Neural crest cell (in vitro differentiated cells): ENCODE measurements at places on chromosomes 5 and 9. TPM values are rescaled to one million over a fixed set of nuclear protein-coding genes. Genes with fewer than 3 reads are reported as not detected.

DNA sequence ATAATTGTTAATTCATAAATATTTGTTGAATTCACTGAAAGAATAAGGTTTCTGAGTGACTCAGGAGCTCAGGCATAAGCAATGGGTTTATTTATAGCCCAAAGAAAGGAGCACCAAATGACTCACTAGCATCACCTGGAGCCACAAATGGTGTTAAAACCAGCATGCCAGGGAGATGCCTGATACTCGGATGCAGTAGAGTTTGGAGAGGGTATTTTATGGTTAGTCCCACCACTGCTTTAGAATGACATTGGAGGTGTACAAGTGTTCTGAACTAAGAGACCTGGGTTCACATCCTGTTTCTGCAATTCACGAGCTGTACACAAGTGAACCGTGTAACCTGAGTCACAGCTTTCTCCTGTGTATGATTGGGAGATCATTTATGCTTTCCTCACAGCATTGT lies 25.2 kb downstream of the CCL28 start:
- H3K27me3 ChIP-seq = peaks cover 2% of the 10 kb centered on the region
- no peak overlapping the region for H3K27ac ChIP-seq

Gene CD14
- total RNA-seq = 0.28 and 0.55 TPM in 2 replicates

DNA sequence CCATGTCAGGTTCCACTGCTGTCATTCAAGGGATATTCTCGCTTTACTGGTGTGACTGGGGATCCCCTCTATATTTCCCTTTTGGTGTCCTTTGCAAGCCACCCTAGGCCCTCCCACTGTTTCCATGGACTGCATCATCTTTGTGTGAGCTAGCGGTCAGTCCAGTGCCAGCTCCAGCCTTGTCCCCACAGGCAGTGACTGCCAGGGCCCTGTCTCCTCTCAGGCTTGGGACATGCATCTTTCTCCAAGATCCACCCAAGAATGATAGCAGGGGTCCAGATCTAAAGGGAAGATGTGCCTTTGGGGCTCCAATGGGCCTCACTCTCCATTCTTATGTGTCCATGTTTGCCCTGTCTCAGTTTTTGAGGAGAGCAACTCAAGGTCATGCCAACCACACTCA lies 37.8 kb upstream of the NXNL2 start:
- no peaks in the 10 kb centered on the region for H3K36me3 ChIP-seq
- peak overlapping the region; percentile 35 for H3K27ac ChIP-seq
- peaks cover 5% of the 10 kb centered on the region for H3K4me1 ChIP-seq
- H3K27me3 ChIP-seq = no peaks in the 10 kb centered on the region
- H3K4me3 ChIP-seq = no peak overlapping the region

Gene SLC25A2
- total RNA-seq = 0.72 and 1.1 TPM in 2 replicates

DNA sequence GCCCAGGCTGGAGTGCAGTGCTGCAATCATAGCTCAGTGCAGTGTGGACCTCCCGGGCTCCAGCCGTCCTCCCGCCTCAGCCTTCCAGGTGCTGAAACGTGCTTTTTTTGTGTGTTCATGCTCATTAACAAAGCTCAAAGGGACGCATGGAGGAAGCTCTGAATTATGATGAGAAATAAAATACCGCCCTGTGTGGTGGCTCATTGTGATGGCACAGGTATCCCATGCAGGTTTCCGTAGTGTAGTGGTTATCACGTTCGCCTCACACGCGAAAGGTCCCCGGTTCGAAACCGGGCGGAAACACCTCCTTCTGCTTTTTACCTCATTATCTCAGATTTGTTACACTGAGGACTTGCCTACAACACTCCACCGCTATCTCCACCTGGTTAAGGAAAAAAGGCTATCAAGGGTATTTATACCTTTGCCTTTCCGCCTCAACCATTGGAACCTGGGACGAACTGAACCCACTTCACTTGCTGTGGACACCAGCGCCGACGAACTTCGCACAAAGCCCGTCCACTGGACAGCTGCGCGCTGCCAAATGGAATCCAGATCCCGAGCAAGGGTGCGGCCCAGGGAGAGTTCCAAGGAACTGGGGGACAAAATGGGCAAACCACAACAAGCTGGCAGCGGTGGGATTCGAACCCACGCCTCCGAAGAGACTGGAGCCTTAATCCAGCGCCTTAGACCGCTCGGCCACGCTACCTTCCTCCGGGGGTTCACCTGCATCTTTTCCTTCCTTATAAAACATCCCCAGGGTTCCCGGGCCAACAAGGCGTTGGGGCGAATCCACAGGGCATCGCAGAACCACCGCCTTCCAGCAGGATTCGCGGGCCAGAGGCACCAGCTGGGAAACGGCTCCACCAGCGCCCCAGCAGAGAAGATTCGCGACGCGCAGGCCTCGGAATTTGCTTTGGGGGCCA lies 26.3 kb downstream of the OR2V2 start:
- H3K27ac ChIP-seq = no peak overlapping the region
- peaks cover 95% of the 10 kb centered on the region for H3K27me3 ChIP-seq
- DNase-seq = no peak
- H3K4me1 ChIP-seq = peaks cover 28% of the 10 kb centered on the region
- H3K36me3 ChIP-seq = no peaks in the 10 kb centered on the region

Gene C7
- 0.33 TPM in 1 of 2 replicates, not detected in the other for total RNA-seq

DNA sequence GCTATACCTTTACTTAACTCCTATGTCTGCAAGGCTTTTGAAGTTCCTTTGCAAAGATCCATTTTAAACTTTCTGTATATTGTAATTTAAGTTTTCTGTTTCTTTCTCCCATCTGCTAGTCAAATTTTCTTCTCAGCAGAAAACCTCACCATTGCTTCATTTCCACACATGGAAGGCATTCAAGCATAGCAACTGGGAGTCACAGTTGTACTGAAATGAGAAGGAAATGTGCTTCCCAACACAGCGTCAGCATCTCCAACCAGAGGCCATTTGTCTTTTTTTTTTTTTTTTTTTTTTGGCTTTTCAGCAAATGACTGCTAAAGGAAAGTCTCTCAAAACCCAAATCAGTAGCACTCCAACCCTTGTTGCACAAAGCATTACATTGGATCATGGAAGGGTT lies 92.5 kb downstream of the RAB3C start:
- H3K36me3 ChIP-seq = no peaks in the 10 kb centered on the region
- H3K27me3 ChIP-seq = no peaks in the 10 kb centered on the region
- H3K27ac ChIP-seq = no peak overlapping the region
- no peaks in the 10 kb centered on the region for H3K4me1 ChIP-seq
- no peak for DNase-seq

GRCh38 chr5:173743641-173744343 lies 127.3 kb upstream of the BOD1 start:
- H3K4me1 ChIP-seq = peaks cover 20% of the 10 kb centered on the region
- no peak overlapping the region for H3K27ac ChIP-seq
- no peaks in the 10 kb centered on the region for H3K36me3 ChIP-seq
- no peaks in the 10 kb centered on the region for H3K27me3 ChIP-seq
- H3K4me3 ChIP-seq = no peak overlapping the region

Gene MAMDC4
- 19.3 and 20.6 TPM in 2 replicates for total RNA-seq

- H3K27me3 ChIP-seq = peaks cover 60% of the 10 kb centered on the region
- peak; percentile 72 for DNase-seq
- peak within 1 kb of the TSS; percentile 72 for H3K27ac ChIP-seq
- H3K36me3 ChIP-seq = no peaks in the 10 kb centered on the region
- H3K4me1 ChIP-seq = peaks cover 35% of the 10 kb centered on the region
- peak within 1 kb of the TSS; percentile 96 for H3K4me3 ChIP-seq
These were observed at the start of gene PLPPR1 for GRCh38 chr9:101028346-101029314. Gene PLPPR1 (plus strand): TSS chr9:101028727.

- H3K27me3 ChIP-seq = no peaks in the 10 kb centered on the region
- H3K4me1 ChIP-seq = no peaks in the 10 kb centered on the region
- peaks cover 6% of the 10 kb centered on the region for H3K36me3 ChIP-seq
- H3K27ac ChIP-seq = no peak overlapping the region
- no peak for DNase-seq
These were observed 61.7 kb upstream of the ELAVL2 start for GRCh38 chr9:23887781-23888180.

GRCh38 chr9:96556701-96557461 lies 62.8 kb downstream of the CDC14B start:
- H3K36me3 ChIP-seq = peaks cover 5% of the 10 kb centered on the region
- peak overlapping the region; percentile 43 for H3K27ac ChIP-seq
- no peak for DNase-seq
- peaks cover 8% of the 10 kb centered on the region for H3K4me1 ChIP-seq
- no peak overlapping the region for H3K4me3 ChIP-seq

- no peaks in the 10 kb centered on the region for H3K27me3 ChIP-seq
- no peak for DNase-seq
- H3K4me1 ChIP-seq = peaks cover 72% of the 10 kb centered on the region
- no peak overlapping the region for H3K4me3 ChIP-seq
- no peak overlapping the region for H3K27ac ChIP-seq
- H3K36me3 ChIP-seq = no peaks in the 10 kb centered on the region
These were observed 36.9 kb downstream of the MYO10 start for GRCh38 chr5:16899171-16899570.

DNA sequence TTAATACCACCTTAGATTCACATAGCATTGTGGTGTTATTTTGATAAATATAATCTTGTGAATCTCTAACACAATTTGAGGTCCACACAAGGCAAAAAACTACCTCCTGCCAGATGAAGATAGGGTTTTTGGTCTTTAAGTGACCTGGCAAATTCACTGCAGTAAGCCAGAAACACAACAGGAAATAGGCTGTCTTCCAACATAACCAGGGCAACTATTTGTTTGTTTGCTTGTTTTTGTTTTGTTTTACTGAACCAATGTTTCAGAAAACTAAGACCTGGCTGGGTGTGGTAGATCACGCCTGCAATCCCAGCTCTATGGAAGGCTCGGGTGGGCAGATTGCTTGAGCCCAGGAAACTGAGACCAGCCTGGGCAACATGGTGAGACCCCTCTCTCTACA lies 95.5 kb downstream of the USP20 start:
- H3K36me3 ChIP-seq = peaks cover 3% of the 10 kb centered on the region
- H3K27ac ChIP-seq = no peak overlapping the region
- H3K27me3 ChIP-seq = no peaks in the 10 kb centered on the region
- no peak for DNase-seq
- H3K4me1 ChIP-seq = peaks cover 34% of the 10 kb centered on the region

Gene CHMP5
- 41.2 and 44.2 TPM in 2 replicates for total RNA-seq

Gene PCA3
- not detected in 2 replicates for total RNA-seq

- peaks cover 29% of the 10 kb centered on the region for H3K36me3 ChIP-seq
- no peak for DNase-seq
- no peaks in the 10 kb centered on the region for H3K27me3 ChIP-seq
These were observed 74.9 kb upstream of the CACNA1B start for GRCh38 chr9:137802521-137803243.

- no peak for DNase-seq
- no peaks in the 10 kb centered on the region for H3K27me3 ChIP-seq
- H3K27ac ChIP-seq = no peak overlapping the region
- H3K36me3 ChIP-seq = peaks cover 15% of the 10 kb centered on the region
- peaks cover 24% of the 10 kb centered on the region for H3K4me1 ChIP-seq
These were observed 145.7 kb downstream of the ZSWIM6 start for GRCh38 chr5:61477788-61478187.

DNA sequence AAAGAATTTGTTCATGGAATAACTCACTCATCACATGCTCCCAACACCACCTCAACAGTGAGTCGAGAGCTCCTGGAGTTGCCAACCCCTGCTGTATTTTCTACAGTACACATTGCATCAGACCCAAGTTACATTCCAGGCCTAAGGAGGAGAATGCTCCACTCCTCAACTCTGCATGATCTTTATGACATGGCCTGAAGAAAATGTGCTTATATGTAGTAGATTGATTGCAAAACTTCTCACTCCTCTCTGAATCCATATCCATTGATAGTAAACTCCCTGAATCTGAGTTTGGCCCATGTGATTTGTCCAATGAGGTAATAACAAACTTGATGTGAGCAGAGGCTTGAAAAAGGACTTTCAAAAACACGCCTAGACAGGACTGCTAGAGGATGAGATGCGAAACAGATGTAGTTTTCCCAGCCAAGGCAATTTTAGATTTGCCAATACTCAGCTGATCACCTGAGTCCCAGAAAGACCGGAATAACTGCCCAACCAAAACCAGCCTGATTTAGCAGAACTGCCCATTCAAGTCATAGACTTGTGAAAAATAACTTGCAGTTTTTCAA lies 29.0 kb upstream of the PAPPA start:
- no peak overlapping the region for H3K27ac ChIP-seq
- H3K36me3 ChIP-seq = no peaks in the 10 kb centered on the region
